Prostate gland (tissue), 2 donors: ENCODE measurements at places on chromosomes 7 and 10. TPM values are rescaled to one million over a fixed set of nuclear protein-coding genes. Genes with fewer than 3 reads are reported as not detected.

The TAS2R40 gene
- not detected for total RNA-seq

The NKX6-2 gene
- not detected for total RNA-seq

The ARHGEF5 gene
- total RNA-seq, result 22.7 TPM

The AASS gene
- total RNA-seq, result 24.1 TPM

The CPN1 gene
- 0.85 TPM for total RNA-seq

The ANKRD1 gene
- 20.0 TPM for total RNA-seq

The TAS2R41 gene
- total RNA-seq, result 2.7 TPM

The CYP26C1 gene
- 1.1 TPM for total RNA-seq

The SPDYE2B gene
- not detected for total RNA-seq

The HECW1 gene
- total RNA-seq, result 10.3 TPM

The LRRN3 gene
- 0.32 TPM for total RNA-seq

- DNase-seq, result no peak
Observed at GRCh38 chr7:50856806-50857205, 74.1 kb upstream of the GRB10 start.

- DNase-seq, result peak; percentile 19
Observed at GRCh38 chr7:90119178-90119971, 34.9 kb upstream of the STEAP1 start.

GRCh38 chr7:135784013-135784412 is 35.4 kb upstream of the FAM180A start:
- DNase-seq, result no peak

DNA sequence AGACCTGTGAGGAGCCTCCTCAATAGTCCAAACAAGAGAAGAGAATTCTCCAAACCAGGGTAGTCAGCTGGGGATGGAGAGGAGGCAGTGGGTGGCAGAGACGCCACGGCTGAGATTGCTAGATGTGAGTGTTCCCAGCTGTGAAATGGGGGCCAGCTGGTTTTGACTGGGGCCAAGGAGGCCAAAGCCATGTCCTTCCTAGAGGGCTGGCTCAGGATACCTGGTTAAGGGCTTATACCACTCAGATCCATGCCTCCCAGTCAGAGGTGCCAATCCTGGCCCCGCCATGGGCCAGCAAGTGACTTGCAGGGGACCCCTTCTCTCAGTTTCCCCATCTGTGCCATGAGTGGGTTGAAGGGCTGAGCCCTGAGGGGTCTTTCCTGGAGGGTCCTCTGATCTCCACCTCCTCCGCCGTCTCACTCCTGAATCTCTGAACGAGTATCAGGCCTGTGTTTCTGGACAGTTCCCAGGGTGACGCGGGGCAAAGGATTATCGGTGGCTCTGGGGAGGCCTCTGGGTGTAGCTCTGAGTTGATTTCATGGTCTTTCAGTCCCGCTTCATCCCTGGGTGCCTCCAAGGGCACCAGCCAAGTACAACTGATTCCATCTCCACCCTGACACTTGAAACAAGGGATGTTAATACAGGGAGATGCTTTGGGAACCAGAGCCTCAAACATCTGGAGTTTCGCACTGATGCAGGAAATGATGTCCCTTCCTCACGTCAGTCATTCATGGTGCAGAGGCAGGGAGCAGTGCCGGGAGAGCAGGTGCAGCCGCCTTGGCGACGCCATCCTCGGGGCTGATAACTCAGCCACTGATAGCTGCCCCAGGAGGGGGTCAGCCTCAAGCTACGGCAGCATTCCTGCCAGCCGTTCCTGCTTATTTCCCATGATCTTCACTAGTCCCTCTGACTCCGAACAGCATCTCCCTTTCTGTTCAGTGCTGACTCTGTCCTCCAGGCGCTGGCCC is 126.7 kb downstream of the RGS10 start:
- no peak for DNase-seq

DNA sequence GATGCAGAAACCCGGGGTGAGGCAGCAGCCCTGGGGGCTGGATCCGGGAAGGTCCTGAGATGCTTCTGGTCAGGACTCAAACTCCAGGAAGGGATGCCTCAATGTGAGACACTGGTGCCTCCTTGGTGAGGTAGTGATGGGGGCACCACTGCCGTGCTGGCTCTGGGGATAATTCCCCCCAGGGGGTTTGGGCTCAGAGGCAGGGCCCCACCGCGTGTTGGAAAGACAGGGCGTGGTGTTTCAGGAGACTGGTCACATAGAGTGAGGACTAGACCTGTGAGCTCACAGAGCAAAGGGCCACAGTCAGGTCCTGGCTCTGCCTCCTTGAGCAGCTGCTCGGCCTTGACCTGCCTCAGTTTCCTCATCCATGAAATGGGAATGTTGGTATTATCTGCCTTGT is 361.9 kb downstream of the GLRX3 start:
- DNase-seq, result no peak

- DNase-seq, result no peak
Observed at GRCh38 chr10:71693377-71693776, 26.2 kb downstream of the C10orf105 start.

- no peak for DNase-seq
Observed at GRCh38 chr10:42983591-42983990, 93.3 kb upstream of the RET start.

- peak; percentile 95 for DNase-seq
Observed at GRCh38 chr10:100364735-100365391, 17.8 kb downstream of the SCD start.

DNA sequence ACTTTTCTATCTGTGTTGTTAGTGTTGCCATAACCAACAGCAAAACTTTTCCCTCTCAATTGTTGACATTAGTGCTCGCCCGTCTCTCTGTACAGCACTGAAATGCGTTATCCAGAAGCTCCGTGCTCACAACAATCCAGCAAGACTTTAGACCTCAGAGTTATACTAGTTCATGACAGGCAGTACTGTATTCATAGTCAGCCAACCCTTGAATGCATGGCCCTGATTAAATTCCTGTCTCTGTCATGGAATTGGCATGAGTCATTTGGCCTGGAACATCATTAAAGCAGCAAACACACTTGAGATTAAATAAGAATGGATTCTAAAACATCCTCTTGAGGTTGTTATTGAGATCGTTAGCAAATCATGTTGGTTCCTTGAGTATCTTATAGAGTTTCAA is 405.5 kb upstream of the C7orf33 start:
- no peak for DNase-seq

DNA sequence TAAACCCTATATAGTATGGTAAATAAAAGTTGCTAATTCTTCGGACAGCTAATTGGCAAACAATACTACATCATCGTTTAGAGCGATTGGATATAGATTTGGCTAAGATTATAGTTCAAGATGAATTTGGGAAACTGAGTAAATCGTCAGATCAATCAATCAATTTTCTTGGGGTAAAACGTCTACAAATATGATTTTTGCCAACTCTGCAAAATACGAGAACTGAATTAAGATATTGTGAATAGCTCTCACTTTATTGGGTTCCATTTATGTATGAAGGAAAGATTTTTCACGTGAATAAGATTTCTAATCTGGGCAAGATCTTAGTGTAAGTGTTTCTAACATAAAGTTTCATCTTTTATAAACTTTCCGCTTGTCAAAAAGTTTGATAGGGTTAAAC is 132.9 kb upstream of the AGR3 start:
- DNase-seq, result no peak

- DNase-seq, result no peak
Observed at GRCh38 chr10:26839966-26840627, 20.7 kb downstream of the ABI1 start.

GRCh38 chr7:727104-727805 is at the start of gene PRKAR1B:
TSS of gene PRKAR1B (minus strand) at chr7:727281. CDS start at chr7:711505, 15,776 bp downstream.
- no peak for DNase-seq

- DNase-seq, result no peak
Observed at GRCh38 chr10:126407831-126408230, 19.6 kb upstream of the ADAM12 start.

GRCh38 chr7:36570528-36571189 is 153.6 kb downstream of the AOAH start:
- no peak for DNase-seq

- DNase-seq, result no peak
Observed at GRCh38 chr7:54827734-54828133, 68.7 kb upstream of the SEC61G start.

- no peak for DNase-seq
Observed at GRCh38 chr7:73606801-73607691, 17.3 kb downstream of the MLXIPL start.

- DNase-seq, result peak; percentile 12
Observed at GRCh38 chr7:140512317-140513000, 33.2 kb upstream of the MKRN1 start.

DNA sequence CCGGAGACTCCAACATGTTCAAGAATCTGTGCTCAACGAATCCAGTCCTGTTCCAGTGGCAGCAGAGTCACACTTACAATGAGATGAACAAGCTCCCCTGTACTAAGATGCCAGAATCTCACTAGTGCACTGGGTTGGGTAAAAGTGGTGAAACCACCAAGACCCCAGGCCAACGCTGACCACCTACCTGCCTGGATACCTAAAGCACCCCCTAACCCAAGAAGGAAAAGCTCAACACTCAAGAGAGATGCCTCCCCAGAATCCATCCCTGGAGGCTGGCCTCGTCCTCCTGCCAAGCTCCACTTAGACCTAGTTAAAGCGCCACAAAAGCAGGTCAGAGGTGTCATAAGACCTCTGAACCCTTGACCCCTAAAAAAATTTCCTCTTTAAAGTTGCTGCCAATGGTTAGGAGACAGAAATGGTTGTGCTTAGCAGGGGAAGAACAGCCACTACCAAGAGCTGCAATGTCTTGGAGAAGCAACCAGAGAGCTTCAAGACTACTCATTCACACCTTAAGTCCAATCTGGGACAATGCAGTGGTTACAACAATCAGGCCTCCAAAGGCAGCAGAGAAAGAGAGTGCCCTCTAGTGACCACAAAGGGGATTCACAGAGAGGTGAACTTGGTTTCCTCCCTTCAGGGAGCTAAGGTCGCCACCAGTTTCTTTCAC is 94.6 kb upstream of the MACROH2A2 start:
- DNase-seq, result no peak

DNA sequence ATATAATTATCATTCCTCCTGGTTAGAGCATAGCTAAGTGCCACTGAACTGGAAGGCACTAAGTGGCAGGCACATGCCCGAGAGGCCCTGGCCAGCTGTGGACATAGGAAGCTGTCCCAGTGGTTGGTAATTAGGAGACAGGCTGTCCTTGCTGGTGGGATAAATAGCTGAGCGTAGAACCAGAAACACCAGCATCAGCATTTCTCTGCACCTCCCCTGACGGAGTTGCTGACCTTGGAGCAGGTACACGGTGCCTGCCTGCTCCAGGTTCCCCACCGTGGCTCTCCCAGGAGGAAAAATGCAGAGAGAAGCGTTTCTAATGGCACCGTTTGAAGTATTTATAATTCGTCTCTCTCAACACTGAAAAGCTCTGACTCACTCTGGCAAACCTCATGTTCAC is 5.6 kb upstream of the ABLIM1 start:
- no peak for DNase-seq

DNA sequence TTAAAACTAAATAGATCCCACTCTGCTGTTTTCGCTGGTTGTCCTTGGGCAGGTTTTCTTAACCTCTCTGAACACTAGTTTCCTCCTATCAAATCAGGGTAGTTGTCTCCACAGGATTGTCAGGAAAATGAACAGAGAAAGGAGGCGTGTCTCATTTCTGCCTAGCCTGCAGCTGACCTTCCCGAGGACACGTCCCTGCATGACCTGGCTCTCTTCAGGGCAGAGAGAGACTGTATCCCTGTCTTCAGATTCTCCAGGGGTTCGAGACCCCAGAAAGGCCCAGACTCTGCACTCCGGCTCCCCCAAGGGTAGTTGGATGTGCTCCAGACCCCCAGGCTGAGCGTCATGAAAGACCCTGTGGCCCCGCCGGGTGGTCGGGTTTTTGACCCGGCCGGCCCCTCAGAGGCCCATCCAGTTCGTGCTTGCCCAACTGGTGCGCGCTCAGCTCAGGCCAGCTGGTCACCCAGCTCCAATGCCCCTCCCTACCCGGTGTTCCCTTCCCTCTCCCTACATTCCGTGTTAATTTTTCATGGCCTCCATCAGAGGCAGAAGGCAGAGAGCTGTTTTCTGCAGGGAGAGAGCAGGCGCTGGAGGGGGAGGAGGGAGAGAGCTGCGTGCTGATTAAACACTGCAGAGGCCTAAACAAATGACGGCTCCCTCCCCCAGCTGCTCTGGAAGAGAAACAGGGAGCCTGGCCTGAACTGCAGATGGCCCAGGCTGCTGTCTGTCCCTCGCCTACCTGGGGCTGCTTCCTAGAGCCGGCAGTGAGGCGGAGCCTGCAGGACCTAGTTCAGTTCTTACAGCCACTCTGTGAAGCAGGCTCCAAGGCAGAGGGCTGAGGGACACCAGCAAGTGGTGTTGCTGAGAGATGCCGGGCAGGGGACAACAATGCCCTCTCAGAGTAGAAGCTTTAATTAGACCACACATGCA is 86.2 kb upstream of the PPIF start:
- DNase-seq, result peak; percentile 39
